T-helper 17 cell (primary cell): ENCODE measurements at places on chromosomes 5 and 9. TPM values are rescaled to one million over a fixed set of nuclear protein-coding genes. Genes with fewer than 3 reads are reported as not detected.

IFNA2 gene
- total RNA-seq: not detected

ELAVL2 gene
- total RNA-seq: not detected

SYK gene
- 5.0 TPM for total RNA-seq

S100Z gene
- total RNA-seq: 1.5 TPM

PCDHGB3 gene
- total RNA-seq: 0.13 TPM

PPP2R2B gene
- total RNA-seq: 6.9 TPM

GPBP1 gene
- total RNA-seq: 136 TPM

ACTBL2 gene
- not detected for total RNA-seq
